Memory B cell (primary cell): ENCODE measurements at places on chromosomes 16 and 17.

GRCh38 chr17:15886804-15887203 is 58.1 kb upstream of the ADORA2B start:
- DNase-seq = no peak

DNA sequence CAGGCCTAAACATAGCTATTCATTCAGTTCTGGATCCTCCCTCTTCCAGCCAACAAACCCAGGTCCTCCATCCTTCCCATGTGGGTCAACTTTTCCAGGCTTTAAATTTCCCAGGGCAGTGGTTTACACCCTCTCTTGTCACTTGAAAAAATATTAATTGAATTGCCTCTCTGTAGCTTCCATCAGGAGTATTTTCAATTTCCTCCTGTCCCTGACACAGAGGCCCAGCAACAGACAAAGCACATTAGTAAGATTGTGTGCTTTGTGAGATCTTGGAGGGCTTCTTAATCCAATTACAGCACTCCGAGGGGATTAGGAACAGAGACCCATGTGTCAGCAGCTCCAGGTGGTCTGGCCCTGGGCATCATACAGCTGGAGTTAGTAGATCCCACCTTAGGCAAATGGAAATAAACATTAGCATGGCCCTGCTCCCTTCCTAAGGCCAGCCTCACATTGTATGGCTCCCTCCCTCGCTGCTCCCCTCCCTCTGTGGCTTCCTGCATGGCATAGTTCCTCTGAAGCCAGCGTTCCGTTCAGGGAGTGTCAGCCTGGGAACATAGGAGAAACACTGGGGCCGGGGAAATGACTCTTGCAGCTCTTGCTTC is 132.7 kb upstream of the HSBP1 start:
- no peak for DNase-seq

DNA sequence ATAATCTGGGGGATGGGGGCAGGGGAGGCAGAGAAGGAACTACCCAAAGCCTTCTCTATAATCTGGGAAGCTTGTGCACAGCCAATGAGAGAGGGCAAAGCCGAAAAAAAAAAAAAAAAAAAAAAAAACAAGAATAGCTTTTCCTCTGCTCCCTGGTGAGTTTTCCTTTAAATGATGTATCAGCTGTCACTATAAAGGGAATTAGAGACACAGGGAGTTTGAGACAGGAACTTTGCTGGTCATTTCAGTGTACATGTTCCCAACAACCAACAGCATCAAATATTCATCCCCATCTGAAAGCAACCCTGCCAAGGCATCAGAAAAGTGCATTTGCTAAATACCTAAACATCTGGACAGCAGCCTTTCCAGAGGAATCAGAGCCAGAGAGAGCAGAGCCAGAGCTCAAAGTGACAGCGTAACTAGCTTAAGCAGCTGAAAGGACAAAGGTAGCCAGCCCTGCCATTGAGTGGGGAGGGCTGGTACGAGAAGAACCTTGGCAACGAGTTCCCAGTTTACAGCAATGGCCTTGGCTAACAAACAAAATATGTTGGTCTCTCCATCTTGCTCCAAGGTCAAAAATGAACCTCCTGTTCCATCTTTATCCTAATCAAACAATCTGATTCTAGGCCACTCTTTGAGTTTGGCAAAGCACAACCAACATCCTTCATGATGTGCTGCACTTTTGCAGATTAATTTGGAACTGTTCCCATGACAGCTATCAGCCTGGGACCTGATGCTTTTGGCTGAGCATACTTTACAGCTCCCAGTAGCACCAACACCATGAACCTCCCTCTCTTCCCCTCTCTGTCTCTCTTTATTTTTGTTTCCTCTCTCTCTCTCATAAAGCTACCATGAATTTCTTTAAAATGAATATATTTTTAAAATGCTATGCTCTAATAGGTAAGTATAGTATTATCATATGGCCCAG is 143.7 kb upstream of the GNAO1 start:
- DNase-seq = no peak

DNA sequence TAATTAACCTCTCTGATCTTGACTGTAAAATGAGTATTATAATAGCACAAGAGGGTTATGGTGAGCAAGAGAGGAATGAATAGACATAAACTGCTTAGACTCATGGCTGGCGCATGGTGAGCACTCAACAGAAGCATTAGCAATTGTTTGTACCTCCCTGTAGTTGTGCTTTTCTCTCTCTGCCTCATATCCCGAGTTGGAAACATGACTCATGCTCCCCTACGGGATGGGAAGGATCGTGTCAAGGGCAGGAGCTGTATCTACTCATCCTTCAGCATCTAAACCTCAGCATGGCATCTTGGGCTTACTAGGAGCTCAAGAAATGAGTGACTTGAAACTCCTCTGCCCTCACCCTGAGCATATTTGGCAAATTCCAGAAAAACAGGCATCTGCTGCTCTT is 299.6 kb downstream of the MAP2K4 start:
- DNase-seq = no peak

DNA sequence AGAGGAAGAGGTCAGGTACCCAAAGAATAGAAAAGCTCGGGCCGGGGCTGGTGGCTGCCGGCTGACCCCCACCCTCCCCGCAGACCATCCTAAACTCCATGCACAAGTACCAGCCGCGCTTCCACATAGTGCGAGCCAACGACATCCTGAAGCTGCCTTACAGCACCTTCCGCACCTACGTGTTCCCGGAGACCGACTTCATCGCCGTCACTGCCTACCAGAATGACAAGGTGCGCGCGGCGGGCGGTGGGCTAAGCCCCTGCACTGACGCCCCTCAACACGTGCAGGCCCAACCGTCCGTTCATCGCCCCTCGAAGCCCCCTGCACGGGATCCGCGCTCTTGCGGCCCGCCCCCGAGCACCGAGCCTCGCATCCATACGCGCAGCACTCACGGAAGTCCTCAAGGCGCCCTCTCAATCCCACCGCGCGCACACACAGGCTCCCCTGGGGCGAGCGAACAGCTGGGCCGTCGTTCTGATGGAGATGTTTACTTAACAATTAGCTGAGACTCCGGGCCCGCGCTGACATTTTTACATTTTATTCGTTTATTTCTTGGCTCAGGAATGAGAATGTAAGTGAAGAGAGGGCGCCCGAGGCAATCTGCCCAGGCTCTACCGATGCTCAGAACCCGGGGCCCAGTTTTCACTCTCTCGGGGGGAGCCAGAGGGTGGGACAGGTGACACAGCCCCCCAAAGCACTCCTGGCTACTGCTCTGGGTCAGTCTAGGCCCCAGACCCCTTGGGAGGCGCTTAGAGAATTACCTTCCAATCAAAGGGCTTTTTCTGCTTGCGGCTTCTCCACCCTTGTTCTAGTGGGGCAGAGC is 3.5 kb downstream of the TBX2 start:
- no peak for DNase-seq

- no peak for DNase-seq
Observed at GRCh38 chr16:57574086-57574485, 31.6 kb downstream of the ADGRG5 start.

- DNase-seq = no peak
Observed at GRCh38 chr17:78977681-78977943, 2.1 kb downstream of the LGALS3BP start.

- DNase-seq = no peak
Observed at GRCh38 chr17:47695429-47696376, 1.7 kb downstream of the TBKBP1 start.

DNA sequence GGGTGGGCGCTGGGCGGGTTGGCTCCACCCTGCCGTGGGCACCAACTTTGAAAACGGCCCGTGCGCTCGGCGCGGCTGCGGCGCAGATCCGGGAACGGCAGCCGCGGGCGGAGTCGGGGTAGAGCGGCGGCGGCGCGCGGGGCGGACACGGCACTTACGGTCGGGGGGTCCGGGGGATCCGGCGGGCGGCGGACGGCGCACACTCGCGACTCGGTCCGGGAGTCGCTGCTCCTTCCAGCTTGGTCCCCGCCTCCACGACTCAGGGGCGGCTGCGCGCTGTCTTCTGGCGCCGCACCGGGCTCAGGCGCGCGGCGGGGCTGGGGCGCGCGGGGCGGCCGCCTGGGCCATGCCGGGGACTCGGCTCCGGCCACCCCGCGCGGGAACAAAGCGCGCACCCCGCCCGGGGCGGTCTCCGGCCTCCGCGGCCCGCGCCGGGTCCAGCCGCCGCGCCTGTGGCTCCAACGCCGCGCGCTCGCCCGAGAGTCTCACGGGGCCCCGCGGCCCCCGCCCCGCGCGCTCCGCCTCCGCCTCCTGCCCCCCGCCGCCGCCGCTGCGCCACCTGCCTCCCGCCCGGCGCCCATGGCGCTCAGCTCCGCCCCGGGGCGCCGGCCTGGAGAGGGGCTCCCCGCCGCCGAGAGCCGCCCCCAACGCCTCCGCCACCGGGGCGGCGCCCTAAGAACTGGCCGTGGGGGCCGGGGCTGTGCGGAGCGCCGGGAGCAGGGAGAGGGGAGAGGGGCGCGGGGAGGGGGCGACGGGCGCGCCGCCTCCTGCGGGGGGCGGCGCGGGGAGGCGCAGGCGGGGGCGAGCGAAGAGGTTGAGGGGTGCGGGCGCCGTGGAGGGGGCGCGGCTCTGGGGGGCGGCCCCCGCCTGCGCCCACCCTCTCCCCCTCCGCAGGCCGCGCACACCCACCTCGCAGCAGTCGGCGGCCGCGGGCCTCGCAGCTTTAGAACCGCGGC is 35.9 kb downstream of the CBFA2T3 start:
- peak; percentile 49 for DNase-seq

DNA sequence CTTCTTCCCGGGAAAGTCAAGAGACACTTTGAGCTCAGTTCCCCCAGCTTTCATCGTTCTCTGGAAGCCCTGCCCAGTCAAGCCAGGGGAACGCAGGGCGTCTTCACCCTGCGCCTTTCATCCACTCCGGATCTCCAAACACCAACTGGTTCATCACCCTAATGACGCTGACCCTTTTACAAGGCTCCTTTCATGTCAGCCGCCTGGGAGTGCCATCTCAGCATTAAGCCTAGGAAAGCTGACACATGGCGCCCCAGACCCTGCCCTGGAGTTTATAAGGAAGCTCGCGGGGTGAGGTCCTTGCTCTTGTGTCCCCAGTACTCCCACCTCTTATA is 594 bp upstream of the DNAJC7 start:
- DNase-seq = no peak

DNA sequence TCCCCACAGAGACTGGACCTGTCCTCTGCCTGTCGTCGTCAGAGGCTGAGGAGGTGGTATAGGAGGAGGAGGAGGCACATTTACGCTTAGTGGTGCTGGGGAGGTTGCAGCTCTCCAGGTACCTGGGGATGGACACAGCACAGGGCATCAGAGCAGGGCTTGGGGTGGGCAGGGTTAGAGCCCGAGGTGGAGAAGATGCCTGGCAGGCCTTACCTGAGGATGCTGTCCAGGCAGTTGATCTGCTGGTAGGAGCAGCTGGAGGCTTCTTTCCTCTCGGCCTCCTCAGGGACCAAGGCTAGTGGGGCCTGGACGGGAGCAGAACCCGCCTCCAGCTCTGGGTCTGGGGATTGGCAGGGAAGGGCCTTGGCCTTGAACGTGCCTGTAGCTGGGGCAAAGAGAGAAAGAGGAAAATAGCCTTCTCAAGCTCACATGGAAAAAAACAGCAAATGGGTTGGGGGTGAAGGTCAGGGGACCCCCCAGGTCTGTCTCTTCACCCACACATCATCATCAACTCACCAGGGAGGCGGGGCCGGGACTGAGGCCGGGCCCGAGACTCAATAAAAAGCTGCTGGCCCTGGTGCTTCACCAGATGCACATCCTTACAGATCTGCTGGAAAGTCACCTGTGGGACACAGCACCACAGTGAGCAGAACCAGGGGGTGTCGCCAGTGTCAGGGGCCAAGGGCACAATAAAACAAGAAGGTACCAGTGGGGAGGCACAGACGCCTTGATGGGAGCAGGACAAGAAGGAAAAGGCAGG is 5.6 kb downstream of the PER1 start:
- DNase-seq = peak; percentile 40

GRCh38 chr16:3748307-3748706 is 31.0 kb upstream of the TRAP1 start:
- DNase-seq = no peak

DNA sequence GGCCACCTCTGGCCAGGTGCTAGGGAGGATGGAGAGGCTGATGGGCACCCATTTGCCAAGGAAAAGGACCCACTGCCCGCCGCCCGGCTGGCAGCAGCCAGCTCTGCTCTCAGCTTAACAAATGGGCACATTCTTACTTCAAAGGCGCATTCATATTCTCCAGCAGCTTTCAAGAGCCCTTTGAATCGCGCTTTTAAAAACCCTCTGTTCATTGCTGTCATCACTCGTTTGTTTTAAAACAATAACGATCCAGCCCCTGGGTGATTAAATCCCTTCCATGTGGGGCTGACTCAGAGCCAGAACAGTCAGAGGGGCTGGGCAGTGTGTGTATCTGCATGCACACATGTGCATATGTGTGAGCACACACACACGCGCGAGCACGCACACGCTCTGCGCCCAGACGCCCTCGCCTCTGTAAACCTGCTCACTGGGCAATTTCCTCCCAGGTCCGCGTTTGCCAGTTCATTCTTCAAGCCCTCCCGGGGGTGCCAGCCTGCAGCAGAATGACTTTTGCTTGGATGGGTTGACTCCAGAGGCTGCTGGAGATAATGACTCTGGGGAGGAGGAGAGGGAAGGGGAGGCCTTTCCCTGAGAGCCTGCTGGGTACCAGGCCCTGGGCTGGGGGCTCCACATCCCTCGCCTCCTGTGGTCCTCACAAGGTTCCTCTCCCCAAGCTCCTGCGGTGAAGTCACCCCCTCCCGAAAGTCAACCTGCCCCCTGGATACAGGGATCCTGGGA is 133.1 kb downstream of the SDK2 start:
- DNase-seq = no peak

DNA sequence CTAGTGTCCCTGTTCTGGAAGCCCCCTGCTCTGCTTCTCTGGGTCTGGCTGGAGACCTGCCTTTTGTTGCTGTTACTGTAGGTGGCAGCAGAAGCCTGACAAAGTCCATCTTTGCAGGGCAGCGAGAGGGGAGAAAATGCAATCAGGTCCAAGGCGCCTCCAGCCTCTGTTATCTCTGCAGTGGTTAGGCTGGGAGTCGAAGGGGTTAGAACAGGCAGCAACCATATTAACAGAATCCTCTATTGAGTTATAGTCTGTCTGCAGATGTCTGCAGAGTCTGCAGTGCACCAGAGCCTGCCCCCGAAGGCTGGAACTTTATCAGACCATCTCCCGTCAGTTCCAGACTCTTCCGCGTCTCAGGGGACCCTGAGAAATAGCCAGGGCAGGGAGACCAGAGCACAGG is 404.9 kb upstream of the EEF2KMT start:
- no peak for DNase-seq
